ENCODE measurements at places on chromosomes 6 and 20.
A peak's percentile ranks its signal among the peaks of the same experiment; 100 is the strongest.

DNA sequence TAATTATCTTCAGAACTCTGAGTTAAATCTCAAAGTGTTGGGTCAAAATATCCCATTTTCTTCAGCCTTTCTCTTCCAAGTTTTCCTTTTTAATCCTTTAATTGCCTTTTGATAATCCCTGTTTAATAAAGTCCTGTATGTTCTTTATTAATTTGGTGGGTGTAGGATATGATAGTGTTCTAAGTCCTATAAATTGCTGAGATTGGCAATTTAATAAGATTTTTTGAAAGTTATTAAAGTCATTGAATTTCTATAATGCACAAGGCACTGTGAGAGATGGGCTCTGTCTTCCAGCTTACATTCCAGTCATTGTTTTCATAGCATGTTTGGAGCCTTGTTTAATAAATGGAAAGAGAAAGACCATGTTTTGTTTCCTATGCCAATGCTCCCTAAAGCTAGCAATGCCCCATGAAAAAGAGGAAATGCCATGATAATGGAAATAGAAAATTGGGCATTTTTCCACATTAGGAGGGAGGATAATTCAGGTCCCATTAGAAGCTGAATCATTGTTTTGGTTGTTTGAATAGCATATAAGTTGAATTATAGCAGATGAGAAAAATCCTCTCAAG, 404.8 kb downstream of the CD109 start:
- H3K27me3 ChIP-seq = no peaks in the 10 kb centered on the region
- H3K36me3 ChIP-seq = no peaks in the 10 kb centered on the region
- DNase-seq = peak; percentile 36
- no peak overlapping the region for H3K4me3 ChIP-seq
- peaks cover 3% of the 10 kb centered on the region for H3K4me1 ChIP-seq

- DNase-seq = peak; percentile 84
- H3K27ac ChIP-seq = peak overlapping the region; percentile 0
- peaks cover 5% of the 10 kb centered on the region for H3K4me1 ChIP-seq
- no peak overlapping the region for H3K4me3 ChIP-seq
These were observed 30.9 kb upstream of the NEDD9 start for GRCh38 chr6:11263291-11263775.

DNA sequence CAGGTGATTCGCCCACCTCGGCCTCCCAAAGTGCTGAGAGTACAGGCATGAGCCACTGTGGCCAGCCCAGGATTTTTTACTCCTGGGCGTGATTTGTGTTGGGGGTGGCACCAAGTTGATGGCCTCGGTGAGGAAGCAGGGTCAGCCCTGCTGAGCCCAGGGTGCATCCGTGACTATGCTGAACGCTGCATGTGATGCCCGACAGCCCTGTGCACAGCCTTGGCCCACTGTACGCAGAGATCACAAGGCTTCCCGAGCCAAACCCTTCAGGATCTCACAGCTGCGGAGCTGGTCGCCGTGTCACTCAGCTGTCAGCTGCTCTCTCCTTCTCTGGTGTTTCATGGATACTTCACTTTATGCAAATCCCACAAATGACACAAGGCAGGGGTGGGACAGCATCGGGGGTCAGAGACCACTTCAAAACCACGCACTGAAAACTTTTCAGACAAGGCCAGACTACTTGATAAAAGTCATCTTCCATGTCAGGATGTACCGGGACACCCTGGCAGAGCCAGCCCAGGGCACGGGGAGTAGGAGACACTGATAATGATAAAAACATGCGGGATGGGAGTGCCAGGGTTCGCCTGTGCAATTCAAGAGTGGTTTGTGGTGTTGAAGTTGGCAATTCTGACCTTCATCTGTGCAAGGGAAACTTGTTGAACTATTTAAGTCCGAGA, 31.2 kb upstream of the RPS6KA2 start:
- H3K4me3 ChIP-seq = no peak overlapping the region
- H3K27me3 ChIP-seq = peaks cover 24% of the 10 kb centered on the region

GRCh38 chr20:4836935-4837334, 115.2 kb downstream of the PRND start:
- H3K4me1 ChIP-seq = peaks cover 10% of the 10 kb centered on the region
- DNase-seq = no peak
- H3K27ac ChIP-seq = peak overlapping the region; percentile 49
- no peak overlapping the region for H3K4me3 ChIP-seq

DNA sequence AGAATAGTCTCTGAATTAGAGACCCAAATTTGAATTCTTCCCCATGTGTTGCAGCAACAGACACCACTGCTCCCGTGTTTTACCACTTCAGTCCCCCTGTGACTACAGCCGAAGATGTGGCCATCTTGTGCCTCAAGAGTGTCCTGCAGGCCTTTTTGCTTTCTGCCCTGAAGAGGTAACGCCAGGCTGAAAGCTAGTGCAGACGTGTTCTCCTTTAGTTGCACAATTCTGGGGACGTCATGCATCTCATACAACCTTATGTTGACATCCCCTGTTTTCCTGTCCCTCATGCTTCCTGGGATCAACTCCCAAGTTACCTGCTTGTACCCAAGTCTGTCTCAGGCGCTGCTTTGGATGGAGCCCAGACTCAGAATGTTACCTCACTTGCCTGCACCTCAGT, 69.1 kb upstream of the SLC22A23 start:
- no peak overlapping the region for H3K4me3 ChIP-seq
- H3K27ac ChIP-seq = no peak overlapping the region
- peaks cover 8% of the 10 kb centered on the region for H3K27me3 ChIP-seq
- H3K36me3 ChIP-seq = no peaks in the 10 kb centered on the region
- DNase-seq = no peak

DNA sequence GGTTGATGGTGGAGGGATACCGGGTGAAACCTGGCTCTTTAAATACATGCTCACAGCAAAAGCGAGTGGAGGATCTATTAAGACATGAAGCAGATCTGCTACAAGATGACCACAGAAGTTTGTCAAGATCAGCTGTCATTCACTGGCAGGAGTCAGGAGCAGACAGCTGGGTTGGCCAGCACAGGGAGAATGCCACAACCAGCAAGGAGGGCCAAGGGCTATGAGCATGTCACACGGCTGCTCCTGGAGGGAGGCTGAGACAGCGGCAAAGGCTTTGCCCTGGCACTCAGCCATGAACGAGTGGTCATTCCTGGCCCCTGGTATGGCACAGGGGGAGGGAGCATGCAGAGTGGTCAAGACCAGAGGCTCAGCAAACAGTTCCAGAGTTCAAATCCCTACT, 77.6 kb downstream of the POPDC3 start:
- no peak overlapping the region for H3K4me3 ChIP-seq
- H3K36me3 ChIP-seq = peaks cover 13% of the 10 kb centered on the region
- DNase-seq = no peak
- H3K4me1 ChIP-seq = no peaks in the 10 kb centered on the region

DNA sequence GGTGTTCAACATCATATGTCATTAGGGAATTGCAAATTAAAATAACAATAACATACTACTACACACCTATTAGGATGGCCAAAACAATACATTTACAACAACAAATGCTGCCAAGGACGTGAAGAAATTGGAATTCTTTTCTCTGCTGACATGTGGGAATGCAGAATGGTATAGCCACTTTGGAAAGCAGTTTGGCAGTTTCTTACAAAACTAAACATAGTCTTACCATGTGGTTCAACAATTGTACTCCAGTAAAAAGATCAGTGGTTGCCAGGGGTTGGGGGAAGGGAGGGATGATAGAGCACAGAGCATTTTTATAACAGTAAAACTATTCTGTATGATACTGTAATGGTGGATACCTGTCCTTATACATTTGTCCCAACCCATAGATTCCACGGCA, 12.3 kb upstream of the CFAP206 start:
- no peak for DNase-seq
- H3K4me1 ChIP-seq = no peaks in the 10 kb centered on the region
- H3K27ac ChIP-seq = no peak overlapping the region
- no peaks in the 10 kb centered on the region for H3K36me3 ChIP-seq

DNA sequence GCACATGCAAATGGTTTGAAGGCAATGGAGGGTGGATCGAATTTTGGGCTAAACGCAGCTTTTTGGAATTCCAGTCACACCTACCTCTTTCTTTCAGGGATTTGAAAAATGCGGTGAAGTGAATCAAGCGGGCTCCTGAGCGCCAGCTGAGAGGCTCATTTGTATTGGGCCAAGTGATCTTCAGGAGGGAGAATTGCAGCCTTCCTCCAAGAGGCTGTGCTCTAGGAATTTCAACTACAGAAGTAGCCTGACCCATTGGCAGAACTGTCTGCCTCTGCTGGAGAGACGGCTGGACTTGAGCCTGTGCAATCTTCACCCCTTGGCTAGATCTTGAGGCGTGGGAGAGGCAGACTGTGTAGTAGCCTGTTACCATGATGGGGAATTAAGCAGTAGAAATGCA, 5.7 kb upstream of the TIAM2 start:
- no peak overlapping the region for H3K4me3 ChIP-seq
- no peaks in the 10 kb centered on the region for H3K27me3 ChIP-seq
- H3K4me1 ChIP-seq = no peaks in the 10 kb centered on the region

DNA sequence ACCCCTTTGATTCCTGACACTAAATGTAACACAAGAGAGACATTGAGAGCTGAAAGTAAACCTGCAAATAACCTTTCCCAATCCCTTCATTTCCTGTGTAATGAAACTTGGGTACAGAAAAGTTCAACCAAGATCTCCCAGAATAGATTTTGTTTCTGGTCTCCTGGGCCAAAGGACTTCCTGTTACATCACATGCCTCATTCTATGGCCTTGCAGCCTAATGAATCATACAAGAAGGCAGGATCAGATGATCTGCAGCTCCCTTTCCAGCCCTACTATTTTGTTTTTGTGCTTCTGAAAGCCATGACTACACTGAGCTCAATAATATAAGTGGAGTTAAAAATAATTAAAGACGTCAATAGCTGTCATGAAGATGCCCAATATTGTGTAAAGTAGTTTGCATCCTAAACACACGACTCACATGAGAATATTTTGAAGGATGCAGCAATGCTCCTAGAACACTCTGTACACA, 73.4 kb upstream of the NOX3 start:
- no peak overlapping the region for H3K4me3 ChIP-seq
- no peaks in the 10 kb centered on the region for H3K27me3 ChIP-seq
- peak overlapping the region; percentile 6 for H3K27ac ChIP-seq
- DNase-seq = peak; percentile 94
- no peaks in the 10 kb centered on the region for H3K36me3 ChIP-seq
- peaks cover 2% of the 10 kb centered on the region for H3K4me1 ChIP-seq

DNA sequence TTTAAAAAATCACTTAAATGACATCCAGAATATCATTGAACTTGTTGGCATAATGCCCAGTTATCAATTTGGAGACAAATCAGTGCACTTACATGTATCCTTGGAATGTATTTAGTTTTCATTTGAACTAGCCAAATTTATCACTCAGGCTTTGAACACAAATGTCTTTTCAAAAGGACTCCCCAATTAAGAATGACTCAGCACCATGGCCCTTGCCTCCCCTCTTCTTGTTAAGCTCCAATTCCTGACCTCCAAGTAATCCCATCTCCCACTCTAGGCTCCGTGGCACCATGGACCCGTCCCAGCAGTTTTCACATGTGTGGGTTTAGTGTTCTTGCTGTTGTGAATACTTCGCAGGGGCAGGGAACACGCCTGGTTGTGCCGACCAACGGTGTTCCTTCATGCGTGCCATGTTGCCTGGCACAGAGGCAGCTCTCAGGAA, 2.7 kb downstream of the AKAP12 start:
- 0 out of 2 replicates have a peak, but pooled peaks cover 4% of the 10 kb centered on the region for H3K36me3 ChIP-seq
- H3K27ac ChIP-seq = no peak overlapping the region
- DNase-seq = no peak
- no peak overlapping the region for H3K4me3 ChIP-seq
- H3K4me1 ChIP-seq = no peaks in the 10 kb centered on the region

- peaks cover 9% of the 10 kb centered on the region for H3K4me1 ChIP-seq
- no peak overlapping the region for H3K27ac ChIP-seq
- no peak overlapping the region for H3K4me3 ChIP-seq
These were observed 132.5 kb downstream of the UTRN start for GRCh38 chr6:144417681-144418080.

- no peak overlapping the region for H3K4me3 ChIP-seq
- H3K27me3 ChIP-seq = peaks cover 52% of the 10 kb centered on the region
- no peak for DNase-seq
- H3K27ac ChIP-seq = no peak overlapping the region
- no peaks in the 10 kb centered on the region for H3K36me3 ChIP-seq
These were observed 26.9 kb downstream of the RING1 start for GRCh38 chr6:33235221-33235634.

DNA sequence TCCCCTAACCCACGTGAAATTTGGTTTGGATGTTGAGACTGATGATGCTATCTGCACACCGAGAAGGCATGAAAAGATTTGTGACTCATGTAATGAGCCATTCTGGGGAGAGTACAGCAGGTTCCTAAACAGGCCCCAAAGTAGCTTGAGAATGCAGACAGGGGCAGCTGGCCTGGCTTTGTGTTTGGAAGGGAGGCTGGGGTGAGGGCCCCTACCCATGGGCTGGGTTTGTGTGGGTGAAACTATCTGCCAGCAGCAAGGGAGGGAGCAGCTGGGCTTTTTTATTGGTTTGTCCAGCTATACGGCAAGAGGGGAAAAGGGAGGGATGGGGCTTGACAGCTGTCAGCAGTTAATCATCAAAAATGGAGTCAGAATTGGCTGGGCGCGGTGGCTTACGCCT, 87.0 kb upstream of the RNF24 start:
- peak; percentile 79 for DNase-seq
- H3K4me1 ChIP-seq = peaks cover 4% of the 10 kb centered on the region
- H3K4me3 ChIP-seq = no peak overlapping the region

DNA sequence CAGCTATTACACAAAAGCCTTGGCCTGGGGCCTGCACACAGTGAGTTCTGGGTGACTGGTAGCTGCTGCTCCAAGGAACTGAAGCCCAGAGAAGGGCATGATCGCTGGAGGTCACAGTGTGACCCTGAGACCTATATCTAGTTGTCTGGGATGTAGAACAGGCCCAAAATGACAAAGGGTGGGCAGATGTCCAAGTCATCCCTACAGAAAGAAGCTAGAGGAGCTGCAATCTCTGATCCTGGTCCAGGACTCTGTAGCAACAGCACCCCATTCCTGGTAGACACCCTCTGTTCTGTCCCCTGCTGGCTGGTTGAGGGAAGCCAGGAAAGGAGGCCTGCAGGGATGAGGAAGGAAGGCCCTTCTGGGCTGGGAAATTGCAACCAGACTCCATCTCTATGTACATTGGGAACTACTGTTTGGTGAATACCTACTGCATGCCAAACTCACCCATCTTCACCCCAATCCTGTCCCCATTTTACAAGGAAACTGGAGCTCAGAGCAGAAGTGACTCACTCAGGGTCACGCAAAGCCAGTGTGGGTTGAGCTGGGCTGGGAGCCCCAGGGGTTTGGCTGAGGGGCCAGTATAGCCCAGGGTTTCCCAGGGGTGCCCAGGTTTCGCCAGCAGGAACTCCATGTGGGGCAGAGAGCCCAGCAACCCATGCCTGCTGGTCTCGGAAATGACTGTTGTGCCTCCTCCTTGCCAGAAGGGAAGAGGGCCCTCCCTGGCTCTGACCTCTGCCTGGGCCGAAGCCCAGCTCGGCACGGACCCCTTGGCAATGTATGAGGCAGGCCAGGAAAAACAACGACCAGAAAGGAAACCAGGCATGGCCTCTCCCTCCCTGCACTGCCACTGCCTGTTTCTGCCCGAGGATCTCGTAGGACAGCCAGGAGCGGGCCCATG, 44.9 kb upstream of the TLDC2 start:
- H3K4me3 ChIP-seq = no peak overlapping the region
- DNase-seq = peak; percentile 23
- peaks cover 42% of the 10 kb centered on the region for H3K4me1 ChIP-seq
- peaks cover 21% of the 10 kb centered on the region for H3K36me3 ChIP-seq
- H3K27me3 ChIP-seq = no peaks in the 10 kb centered on the region

- no peak overlapping the region for H3K27ac ChIP-seq
- H3K4me1 ChIP-seq = no peaks in the 10 kb centered on the region
- DNase-seq = no peak
These were observed 56.4 kb downstream of the RFX6 start for GRCh38 chr6:116933485-116933884.
